Endothelial cell (in vitro differentiated cells): ENCODE measurements at places on chromosomes 2 and 18.

- peaks cover 38% of the 10 kb centered on the region for H3K4me1 ChIP-seq
- H3K27ac ChIP-seq: no peak overlapping the region
- no peak overlapping the region for H3K4me3 ChIP-seq
- peak; percentile 81 for DNase-seq
- peaks cover 41% of the 10 kb centered on the region for H3K27me3 ChIP-seq
Measured at GRCh38 chr2:104849618-104850141, 4.2 kb upstream of the POU3F3 start.

DNA sequence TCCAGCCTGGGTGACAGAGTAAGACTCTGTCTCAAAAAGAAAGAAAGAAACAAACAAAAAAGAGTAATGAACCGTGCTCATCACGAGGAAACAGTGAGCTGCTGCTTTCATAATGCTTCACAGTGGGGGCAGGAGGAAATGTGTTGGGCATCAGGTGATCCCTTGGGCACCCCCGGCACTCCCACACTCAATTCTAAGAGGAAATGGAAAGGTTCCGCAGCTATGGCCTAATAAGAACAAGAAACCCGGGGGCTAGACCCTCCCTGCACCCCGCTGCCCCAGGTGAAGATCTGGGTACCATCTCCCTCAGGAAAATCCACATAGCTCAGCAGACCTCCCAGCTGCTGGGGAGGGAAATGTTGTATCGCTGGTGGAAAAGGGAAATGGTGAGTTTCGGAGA, 118.9 kb downstream of the LPIN1 start:
- DNase-seq: no peak
- H3K27me3 ChIP-seq: peaks cover 3% of the 10 kb centered on the region
- no peak overlapping the region for H3K4me3 ChIP-seq
- H3K36me3 ChIP-seq: peaks cover 6% of the 10 kb centered on the region
- H3K4me1 ChIP-seq: peaks cover 14% of the 10 kb centered on the region
- no peak overlapping the region for H3K27ac ChIP-seq

GRCh38 chr18:63331105-63331504, 11.5 kb upstream of the BCL2 start:
- H3K27ac ChIP-seq: no peak overlapping the region
- peaks cover 15% of the 10 kb centered on the region for H3K36me3 ChIP-seq
- H3K27me3 ChIP-seq: peaks cover 1% of the 10 kb centered on the region
- H3K4me3 ChIP-seq: no peak overlapping the region
- no peak for DNase-seq
- H3K4me1 ChIP-seq: no peaks in the 10 kb centered on the region

GRCh38 chr2:147382322-147382948, 462.4 kb upstream of the ACVR2A start:
- no peak overlapping the region for H3K27ac ChIP-seq
- DNase-seq: no peak
- H3K4me3 ChIP-seq: no peak overlapping the region
- H3K36me3 ChIP-seq: no peaks in the 10 kb centered on the region
- no peaks in the 10 kb centered on the region for H3K4me1 ChIP-seq

DNA sequence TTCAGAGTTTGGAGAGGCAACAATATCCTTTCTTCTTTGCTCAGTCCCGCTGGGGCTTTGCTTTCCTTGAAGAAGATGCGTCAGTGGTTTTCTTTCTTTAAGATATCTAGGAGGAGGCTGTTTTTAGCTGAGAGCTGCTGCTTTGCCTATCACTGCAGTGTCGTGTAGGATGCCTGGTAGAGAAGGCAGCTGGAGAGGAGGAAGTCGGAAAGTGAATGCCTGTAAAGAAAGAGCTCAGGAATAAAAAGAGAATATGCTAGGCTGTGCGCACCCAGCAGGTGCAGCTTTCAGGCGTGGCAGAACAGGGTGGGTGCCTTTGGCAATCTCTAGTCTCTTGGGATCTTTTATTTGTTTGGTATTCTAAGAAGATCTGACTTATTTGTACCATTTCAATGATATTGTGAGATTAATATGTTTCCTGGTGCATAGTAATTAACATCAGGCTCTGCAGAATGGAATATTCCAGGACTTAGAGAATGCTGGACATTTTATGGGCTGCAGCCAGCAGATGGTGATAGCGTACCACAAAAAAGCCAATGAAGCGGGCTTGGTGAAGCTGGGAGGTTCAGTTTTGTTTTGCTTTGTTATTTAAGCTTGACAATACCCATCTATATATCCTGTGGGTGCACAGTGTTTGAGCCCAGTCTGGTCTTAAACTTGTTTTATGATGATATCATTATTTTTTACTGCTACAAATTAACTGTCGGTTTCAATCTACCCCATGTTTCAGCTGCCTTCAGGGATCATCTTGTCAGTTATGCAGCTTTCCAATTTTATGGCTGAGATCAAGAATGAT, 34.9 kb downstream of the CAVIN2 start:
- DNase-seq: peak; percentile 64
- no peaks in the 10 kb centered on the region for H3K4me1 ChIP-seq
- no peaks in the 10 kb centered on the region for H3K36me3 ChIP-seq
- H3K4me3 ChIP-seq: no peak overlapping the region

DNA sequence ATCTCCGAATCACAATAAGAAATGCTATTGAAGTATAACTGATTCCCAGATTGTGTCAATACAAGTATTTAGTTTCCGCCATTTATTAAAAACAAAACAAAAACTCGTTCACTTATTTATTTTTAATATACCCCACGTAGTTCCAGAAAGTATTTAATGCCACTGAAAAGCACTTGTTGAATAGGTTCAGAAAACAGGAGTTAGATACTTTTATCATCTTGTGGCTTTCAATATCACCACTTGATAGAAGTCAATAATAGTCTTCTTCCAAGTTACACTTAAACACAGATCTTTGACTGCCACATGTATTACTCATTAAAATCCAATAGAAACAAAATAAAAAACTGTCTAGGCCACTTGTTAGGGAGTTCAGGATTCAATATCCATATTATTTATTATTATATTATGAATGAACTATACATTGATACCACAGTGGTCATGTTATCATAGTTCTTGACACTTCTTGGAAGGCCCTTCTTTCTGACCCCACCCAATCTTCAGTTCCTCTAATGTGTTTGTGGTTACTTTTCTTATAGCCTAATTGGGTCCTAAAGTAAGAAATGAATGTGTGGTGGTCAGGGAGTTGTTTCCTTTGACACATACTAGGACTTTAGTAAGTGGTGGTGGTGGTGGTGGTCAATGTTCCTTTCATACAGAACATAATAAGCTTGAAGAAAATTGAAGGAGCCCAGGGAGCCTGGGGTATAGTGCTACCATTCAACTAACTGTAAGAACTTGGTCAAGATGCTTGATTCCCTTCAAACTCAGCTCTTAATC, 221.3 kb upstream of the ITGA4 start:
- H3K4me1 ChIP-seq: no peaks in the 10 kb centered on the region
- no peak for DNase-seq
- no peaks in the 10 kb centered on the region for H3K27me3 ChIP-seq
- H3K27ac ChIP-seq: no peak overlapping the region

DNA sequence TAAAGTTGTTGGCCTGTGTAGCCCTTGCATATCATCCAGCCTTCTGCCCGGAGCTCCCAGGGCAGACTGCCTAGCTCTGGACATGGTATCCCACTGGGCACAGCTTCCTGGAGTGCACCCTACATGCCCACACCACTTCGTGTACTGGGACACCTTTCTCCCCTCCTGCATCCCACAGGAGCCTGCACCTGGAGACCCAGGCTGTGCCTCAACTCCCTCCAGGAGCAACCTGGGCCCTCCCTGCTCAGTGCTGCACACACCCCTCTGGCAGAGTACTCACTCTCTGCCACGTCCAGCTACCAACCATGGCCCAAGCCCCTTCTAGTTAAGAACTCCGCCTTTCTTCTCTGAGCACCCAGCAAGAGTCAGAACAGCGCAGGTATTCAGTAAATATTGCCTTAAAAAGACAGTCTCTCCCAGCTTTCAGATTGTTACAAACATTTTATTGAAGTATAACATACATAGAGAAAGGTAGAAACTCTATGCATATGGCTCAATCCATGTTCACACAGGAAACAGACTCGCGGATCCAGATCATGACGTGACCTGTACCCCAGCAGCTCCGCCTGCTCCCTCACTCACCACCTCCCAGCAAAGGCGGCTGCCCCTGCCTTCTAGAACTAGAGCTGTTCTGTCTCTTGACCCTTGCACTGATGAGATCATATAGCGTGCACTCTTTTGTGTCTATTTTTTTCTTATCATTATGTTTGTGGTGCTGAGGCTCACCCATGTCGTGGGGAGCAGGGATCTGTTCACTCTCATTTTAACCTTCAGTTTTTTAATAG, 98.4 kb upstream of the MYCN start:
- no peaks in the 10 kb centered on the region for H3K4me1 ChIP-seq
- H3K36me3 ChIP-seq: no peaks in the 10 kb centered on the region
- no peak overlapping the region for H3K27ac ChIP-seq
- peaks cover 8% of the 10 kb centered on the region for H3K27me3 ChIP-seq
- no peak for DNase-seq
- H3K4me3 ChIP-seq: no peak overlapping the region

GRCh38 chr2:182779323-182779722, 63.3 kb downstream of the DNAJC10 start:
- peaks cover 2% of the 10 kb centered on the region for H3K27me3 ChIP-seq
- H3K36me3 ChIP-seq: peaks cover 30% of the 10 kb centered on the region
- DNase-seq: no peak
- H3K4me1 ChIP-seq: peaks cover 10% of the 10 kb centered on the region
- no peak overlapping the region for H3K4me3 ChIP-seq
- no peak overlapping the region for H3K27ac ChIP-seq

- H3K4me3 ChIP-seq: no peak overlapping the region
- H3K27ac ChIP-seq: no peak overlapping the region
- H3K4me1 ChIP-seq: no peaks in the 10 kb centered on the region
- no peaks in the 10 kb centered on the region for H3K27me3 ChIP-seq
Measured at GRCh38 chr2:143730953-143731260, 601.7 kb downstream of the ARHGAP15 start.

- H3K36me3 ChIP-seq: no peaks in the 10 kb centered on the region
- no peak overlapping the region for H3K4me3 ChIP-seq
- DNase-seq: no peak
- peaks cover 6% of the 10 kb centered on the region for H3K27me3 ChIP-seq
- no peak overlapping the region for H3K27ac ChIP-seq
Measured at GRCh38 chr2:60406192-60406591, 147.3 kb downstream of the BCL11A start.

DNA sequence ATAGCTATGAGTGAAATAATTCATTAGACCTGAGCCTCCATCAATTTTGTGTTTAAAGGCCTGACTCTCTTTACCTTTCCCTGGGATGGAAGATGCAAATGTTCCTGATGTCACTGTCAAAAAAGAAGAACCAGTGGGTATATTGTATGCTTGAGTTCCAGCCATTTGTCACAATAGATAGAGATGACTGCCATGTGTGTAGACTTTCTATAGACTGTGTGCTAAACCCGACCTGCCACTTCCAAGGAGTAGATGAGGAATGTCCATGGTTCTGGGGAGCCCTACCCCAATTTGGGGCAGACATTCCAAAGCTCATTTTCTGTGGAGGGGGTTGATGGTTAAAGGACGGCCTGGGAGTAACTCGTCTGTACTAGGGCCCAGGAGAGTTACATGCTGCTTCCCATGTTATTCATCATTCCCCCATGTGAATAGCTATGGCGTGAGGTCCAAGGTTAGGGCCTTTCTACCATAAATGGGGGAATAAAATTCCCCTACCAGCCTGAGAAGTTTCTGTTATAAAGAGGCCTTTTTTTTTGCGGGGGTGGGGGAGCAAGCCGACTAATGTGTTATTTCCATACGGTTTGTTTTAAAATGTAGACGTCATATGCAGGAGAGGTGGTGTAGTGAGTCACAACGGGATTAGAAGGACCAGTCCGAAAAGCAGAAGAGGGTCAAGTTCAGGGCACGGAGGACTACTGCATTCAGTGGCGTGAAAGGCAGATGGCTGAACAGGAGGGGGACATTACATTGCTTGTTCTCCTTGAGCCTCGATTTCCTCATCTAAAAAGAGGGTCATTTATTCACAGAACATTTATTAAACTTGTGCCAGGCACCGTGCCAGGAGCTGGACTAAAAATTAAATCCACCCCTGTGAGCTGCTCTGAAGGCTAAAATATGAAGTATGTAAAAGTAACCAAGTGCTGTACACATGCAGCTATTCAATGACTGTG, 24.0 kb downstream of the IL1B start:
- H3K4me1 ChIP-seq: peaks cover 43% of the 10 kb centered on the region
- no peak for DNase-seq
- H3K27me3 ChIP-seq: peaks cover 8% of the 10 kb centered on the region
- peak overlapping the region; percentile 95 for H3K27ac ChIP-seq

- no peak for DNase-seq
- no peaks in the 10 kb centered on the region for H3K27me3 ChIP-seq
- no peaks in the 10 kb centered on the region for H3K4me1 ChIP-seq
- H3K36me3 ChIP-seq: peaks cover 15% of the 10 kb centered on the region
Measured at GRCh38 chr18:36812678-36813077, 16.1 kb downstream of the TPGS2 start.

GRCh38 chr2:127679680-127680361, 4.5 kb upstream of the LIMS2 start:
- H3K27me3 ChIP-seq: peaks cover 17% of the 10 kb centered on the region
- no peak overlapping the region for H3K4me3 ChIP-seq
- no peaks in the 10 kb centered on the region for H3K36me3 ChIP-seq

DNA sequence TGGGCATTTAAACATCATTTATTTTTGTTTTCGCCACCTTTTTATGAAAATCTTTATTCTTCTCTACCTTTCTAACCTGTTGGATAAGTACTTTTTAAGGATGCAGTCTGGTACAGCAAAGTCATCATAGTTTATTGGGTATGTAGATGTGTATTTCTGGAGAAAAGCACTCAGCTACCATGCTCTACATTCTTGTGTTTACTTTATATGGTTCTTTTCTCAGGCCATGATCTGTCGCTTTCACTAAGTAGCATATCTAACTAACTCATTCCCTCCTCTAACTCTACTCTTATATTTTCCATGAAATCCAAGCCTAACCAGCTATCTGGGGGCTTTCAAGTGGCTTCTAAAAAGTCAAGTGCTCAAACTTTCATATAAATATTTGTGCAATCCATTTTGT, 25.3 kb upstream of the SETBP1 start:
- H3K27ac ChIP-seq: no peak overlapping the region
- H3K27me3 ChIP-seq: no peaks in the 10 kb centered on the region
- peaks cover 3% of the 10 kb centered on the region for H3K4me1 ChIP-seq
- DNase-seq: no peak
- no peaks in the 10 kb centered on the region for H3K36me3 ChIP-seq

- no peak overlapping the region for H3K27ac ChIP-seq
- H3K36me3 ChIP-seq: no peaks in the 10 kb centered on the region
- DNase-seq: no peak
- no peak overlapping the region for H3K4me3 ChIP-seq
Measured at GRCh38 chr2:83991992-83992391, 467.1 kb downstream of the SUCLG1 start.

GRCh38 chr2:61233581-61233980, 71.6 kb downstream of the C2orf74 start:
- no peak overlapping the region for H3K27ac ChIP-seq
- H3K4me3 ChIP-seq: no peak overlapping the region
- DNase-seq: no peak
- H3K36me3 ChIP-seq: peaks cover 26% of the 10 kb centered on the region
- peaks cover 1% of the 10 kb centered on the region for H3K27me3 ChIP-seq
- H3K4me1 ChIP-seq: peaks cover 3% of the 10 kb centered on the region

- no peaks in the 10 kb centered on the region for H3K27me3 ChIP-seq
- no peaks in the 10 kb centered on the region for H3K36me3 ChIP-seq
- H3K4me3 ChIP-seq: no peak overlapping the region
Measured at GRCh38 chr2:212914392-212914791, 237.0 kb downstream of the IKZF2 start.

GRCh38 chr18:80231616-80232015, 15.7 kb downstream of the PARD6G start:
- no peak for DNase-seq
- no peak overlapping the region for H3K4me3 ChIP-seq
- H3K27me3 ChIP-seq: peaks cover 8% of the 10 kb centered on the region
